Fibroblast of villous mesenchyme (primary cell): ENCODE measurements at places on chromosomes 6 and 20.

GRCh38 chr6:37433657-37434271 lies 743 bp downstream of the CMTR1 start:
- DNase-seq: peak; percentile 48

GRCh38 chr6:52415917-52416628 lies 4.1 kb upstream of the EFHC1 start:
- peak; percentile 73 for DNase-seq

DNA sequence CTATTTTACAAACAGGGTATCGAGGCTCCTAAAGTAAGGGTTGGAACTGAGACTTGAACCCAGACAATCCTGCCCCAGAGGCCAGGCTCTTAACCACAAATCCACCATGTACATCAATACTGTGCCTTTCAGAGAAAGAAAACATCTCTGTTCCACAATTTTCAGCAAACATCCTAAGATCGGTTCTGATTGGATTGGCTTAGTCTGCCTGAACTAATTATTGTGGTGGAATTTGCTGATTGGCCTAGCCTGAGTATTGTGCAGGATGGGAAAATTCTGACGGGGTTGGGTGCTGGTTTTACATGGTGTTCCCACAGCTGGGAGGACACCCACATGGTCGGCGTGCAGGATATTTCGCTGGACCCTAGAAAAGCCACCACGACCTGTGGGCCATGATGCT lies at the start of gene CLPSL1:
CLPSL1 (plus strand) TSS at position 301 of the 400 bp plus-strand sequence; CDS start at position 393, 92 bp downstream.
- DNase-seq: no peak

DNA sequence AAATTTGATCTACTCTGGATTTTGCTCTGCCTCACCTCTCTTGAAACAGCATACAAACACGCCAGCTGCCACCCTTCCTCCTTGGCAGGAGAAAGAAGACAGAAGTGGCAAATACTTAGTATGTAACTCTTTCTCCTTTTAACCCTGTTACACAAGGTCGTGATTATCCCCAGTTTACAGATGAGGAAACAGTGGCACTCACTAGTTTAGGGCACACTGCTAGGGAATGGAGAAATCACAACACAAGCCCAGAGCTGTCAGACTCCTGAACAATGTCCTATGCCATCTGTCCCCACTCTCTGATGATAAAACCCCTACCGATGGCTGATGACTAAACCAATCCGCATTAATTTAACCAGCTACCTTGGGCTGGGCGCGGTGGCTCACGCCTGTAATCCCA lies 79.7 kb downstream of the FGD2 start:
- DNase-seq: no peak

DNA sequence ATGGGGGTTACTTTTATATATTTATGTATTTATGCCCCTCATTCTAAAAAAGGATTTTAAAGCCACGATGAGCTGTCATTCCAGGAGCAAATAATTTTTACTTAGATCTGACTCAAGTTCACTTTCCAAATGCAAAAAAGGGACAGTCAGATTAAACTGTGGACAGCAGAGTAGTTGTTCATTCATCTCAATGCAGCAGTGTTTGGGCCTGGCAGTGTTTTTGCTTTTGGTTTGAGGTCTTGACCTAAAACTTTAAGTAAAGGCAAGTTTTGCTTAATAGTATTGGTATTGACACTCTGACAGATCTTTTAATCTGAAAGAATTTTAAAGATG lies 13.9 kb downstream of the JARID2 start:
- DNase-seq: no peak

DNA sequence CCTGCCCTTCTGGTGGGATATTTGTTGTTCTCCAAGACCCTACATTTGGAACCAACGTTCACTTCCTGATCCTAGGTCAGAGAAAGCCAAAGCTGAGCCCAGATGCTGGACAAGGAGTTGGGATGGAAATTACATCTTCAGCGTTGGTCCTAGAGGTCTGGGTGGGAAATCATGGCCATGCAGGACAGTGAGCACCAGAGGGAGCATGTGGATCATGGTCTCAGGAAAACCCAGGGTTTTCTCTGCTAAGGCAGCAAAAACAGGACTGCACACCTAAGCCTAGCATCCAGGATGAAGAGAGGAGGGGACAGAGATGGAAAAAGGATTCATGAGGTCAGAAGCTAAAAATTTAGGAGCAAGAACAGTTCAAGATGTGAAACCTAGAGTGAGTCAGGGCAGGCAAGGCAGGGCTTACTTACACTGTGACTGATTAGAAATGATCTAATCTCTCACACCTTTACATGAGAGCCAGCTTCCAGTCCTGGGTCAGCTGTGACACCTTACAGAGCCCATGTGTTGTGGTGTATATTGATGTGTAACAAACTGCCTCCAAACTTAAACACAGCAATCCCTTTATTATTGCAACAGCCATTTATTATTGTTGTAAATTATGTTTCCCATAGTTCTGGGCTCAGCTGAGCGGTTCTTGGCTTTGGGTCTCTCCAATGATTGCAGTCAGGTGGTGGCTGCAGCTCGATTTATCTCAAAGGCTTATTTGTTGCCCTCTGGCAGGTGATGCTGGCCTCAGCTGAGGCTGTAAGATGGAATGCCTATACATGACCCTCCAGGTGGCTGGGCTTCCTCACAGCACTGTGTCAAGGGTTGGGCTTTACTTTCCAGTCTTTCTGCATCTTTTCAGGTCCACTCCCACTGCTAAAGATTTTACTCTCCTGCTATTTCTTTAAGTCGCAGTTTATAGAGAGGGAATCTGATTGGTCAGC lies 6.5 kb downstream of the C20orf202 start:
- peak; percentile 30 for DNase-seq

DNA sequence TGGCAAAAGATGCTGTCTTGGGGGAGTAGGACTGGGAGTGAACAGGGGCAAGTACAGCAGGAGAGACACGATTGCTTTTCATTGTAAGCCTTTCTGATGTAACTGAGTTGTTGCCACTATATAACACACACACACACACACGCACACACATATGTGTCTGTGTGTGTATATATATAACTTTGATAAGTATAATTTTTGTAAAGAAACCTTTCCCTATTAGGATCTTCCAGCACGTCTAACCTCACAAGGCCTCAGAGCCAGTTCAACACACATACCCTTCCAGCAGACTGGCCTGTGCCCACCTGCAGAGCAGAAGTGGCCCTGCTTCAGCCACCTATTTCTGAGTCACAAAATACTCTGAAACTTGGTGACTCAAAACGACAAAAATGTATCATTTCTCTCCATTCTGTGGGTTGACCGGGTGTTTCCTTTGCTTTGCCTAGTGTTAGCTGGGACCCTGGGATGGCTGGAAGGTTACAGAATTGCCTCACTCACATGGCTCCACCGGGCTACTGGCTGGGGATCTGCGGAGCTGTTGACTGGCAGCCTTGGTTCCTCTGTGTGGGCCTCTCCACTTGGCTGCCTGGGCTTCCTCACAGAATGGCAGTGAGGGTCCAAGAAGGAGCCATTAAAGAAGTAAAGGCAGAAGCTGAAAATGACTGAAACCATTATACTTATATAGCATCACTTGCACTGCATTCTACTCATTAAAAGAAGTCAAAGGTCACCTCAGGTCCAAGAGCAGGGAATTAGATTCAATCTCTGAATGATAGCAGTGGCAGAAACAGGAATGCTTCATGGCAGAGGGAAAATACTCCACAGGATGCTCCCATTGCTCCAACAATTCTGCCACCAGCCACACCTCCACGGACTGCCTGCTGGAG lies 126.4 kb downstream of the BANF2 start:
- no peak for DNase-seq

DNA sequence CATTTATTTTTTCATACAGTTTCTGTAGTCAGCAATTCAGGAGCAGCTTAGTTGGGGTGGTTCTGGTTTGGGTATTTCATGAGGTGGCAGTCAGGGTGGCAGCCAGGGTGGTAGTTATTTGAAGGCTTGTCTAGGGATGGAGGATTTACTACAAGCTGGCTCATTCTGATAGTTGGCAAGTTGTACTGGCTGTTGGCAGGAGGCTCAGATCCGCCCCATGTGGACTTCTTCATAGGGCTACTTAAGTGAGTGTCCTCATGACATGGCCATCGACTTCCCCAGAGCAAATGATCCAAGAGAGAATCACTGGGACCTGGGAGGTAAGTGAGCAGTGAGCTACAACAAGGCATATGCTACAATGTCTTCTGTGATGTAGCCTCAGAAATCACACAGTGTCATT lies 22.4 kb upstream of the CDKAL1 start:
- no peak for DNase-seq

GRCh38 chr6:139713900-139714506 lies 339.6 kb upstream of the CITED2 start:
- peak; percentile 39 for DNase-seq

- DNase-seq: no peak
Measured at GRCh38 chr6:113862112-113862511, 5.0 kb downstream of the MARCKS start.

- DNase-seq: no peak
Measured at GRCh38 chr6:124885171-124885570, 77.1 kb upstream of the RNF217 start.

GRCh38 chr6:139029470-139030227 lies 1.1 kb downstream of the ABRACL start:
- peak; percentile 73 for DNase-seq

- DNase-seq: peak; percentile 36
Measured at GRCh38 chr6:111658462-111659154, 52.9 kb upstream of the TRAF3IP2 start.

GRCh38 chr6:107894809-107895396 lies 63.1 kb downstream of the SEC63 start:
- peak; percentile 20 for DNase-seq

DNA sequence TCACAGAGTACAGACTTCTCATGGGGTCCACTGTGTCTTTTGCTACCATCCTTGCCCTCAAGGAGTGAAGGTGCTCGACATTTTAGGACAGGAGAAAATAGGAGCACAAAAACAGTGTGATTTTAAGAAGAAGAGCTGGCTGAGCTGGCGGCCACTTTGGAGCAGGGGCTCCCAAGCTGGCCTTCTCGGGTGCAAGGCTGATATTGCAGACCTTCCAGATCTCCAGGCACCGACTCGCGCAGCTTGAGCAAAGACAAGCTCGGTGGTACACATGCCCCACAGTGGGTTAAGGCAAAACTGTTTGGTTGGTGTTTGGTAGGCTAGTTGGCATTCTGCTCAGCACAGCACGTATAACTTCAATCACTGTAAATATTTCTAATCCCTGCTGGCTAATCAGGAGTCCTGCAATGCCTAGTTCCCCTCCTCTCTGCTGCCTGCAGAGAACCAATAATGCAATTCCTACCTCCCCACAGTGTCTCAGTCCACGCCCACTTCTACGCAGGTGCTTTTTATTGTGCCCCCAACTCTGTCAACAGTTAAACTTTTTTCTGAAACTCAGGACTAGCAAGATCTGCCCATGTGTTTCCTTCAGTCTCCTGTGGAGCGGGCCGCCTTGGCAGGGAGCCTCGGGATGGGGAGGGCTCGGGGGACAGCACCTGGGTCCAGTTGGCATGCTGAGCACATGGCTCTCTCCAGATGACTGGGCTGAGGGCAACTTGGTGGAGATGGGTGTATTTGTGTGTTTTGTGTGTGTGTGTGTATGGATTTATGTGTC lies 12.7 kb upstream of the SMOC2 start:
- no peak for DNase-seq

GRCh38 chr20:6091661-6092060 lies 31.2 kb downstream of the FERMT1 start:
- no peak for DNase-seq

- no peak for DNase-seq
Measured at GRCh38 chr20:9040863-9041524, 27.9 kb upstream of the PLCB4 start.

GRCh38 chr6:12010635-12011275 lies 1.4 kb upstream of the HIVEP1 start:
- DNase-seq: no peak

- peak; percentile 77 for DNase-seq
Measured at GRCh38 chr6:156890627-156891314, 113.6 kb downstream of the ARID1B start.

DNA sequence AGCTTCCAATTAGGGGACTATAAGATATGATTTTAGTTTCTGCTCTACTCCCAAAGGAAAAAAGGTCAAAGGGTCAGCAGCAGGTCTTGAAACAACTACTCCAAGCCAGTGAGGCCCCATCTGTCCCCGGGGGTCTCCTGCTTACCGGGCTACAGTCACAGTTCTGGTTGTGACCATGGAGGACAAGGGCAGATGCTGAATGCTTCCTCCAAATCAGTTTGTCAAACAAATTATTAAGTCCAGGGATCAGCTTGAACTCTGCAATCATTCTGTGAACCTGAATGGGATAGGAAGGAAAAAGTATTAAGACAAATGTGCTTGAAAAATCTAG lies 60.2 kb downstream of the MYH7B start:
- DNase-seq: no peak

GRCh38 chr6:15888798-15889772 lies 226.3 kb upstream of the DTNBP1 start:
- DNase-seq: peak; percentile 79

DNA sequence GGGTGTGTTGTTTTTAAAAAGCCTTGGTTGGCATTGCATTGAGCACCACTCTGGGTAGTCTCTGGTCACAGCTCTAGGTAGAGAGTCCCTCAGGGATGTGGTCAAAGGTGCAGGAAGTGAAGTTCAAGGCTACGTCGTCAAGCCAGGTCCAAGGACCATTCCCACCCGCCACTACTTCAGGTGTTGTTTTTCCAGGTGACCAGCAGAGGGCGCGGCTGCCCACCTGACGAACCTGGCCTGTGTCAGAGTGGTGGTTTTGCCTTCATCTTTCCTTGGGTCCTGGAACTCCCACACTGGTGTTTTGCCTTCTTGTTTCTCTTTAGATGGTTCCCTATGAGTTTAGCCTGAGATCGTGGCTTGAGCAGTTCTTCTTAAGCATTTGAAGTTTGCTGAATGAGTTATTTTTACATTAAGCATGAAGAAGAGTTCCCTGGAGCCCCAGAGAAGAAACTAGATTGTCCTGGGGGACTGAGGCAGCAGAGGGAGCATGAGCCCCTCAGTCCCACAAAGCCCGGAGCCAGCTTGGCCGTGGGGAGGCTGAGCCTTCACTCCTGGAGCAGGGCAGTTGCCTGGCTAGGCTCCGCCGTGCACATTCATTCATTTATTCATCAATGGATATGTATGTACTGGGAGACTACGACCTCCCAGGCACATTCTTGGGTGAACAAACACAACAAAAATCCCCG lies 5.6 kb upstream of the PHACTR3 start:
- DNase-seq: no peak

- DNase-seq: no peak
Measured at GRCh38 chr6:3271756-3272155, 13.0 kb downstream of the PSMG4 start.

DNA sequence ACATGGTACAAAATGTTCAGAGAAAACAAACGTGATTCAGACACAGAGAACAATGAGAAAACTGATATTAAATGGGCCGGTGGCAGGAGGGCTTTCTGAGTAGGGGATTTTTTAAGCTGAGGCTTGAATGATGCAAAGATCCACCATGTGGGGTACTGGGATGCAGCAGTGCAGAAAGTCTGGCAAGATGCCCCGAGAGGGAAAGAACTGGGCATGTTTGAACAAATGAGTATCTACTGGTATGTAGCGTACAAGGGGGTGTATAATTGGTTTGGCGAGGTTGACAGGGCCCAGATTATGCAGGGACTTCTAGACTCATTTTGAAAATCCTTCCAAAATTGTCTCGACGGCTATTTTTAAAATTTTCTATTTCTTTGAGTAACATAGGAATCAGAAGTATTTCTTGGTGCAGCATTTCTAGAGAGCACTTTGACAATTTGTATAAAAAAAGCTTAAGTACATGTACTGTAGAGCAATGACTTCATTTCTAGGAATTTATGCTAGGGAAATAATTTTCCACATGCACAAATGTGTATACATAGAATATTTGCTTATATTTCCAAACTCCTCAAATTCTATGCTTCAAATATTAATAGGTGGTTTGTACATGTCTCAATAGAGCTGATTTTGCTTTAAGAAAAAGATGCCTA lies 119.6 kb upstream of the DOK5 start:
- DNase-seq: no peak

- no peak for DNase-seq
Measured at GRCh38 chr20:15921930-15922329, 651.3 kb downstream of the KIF16B start.

GRCh38 chr20:41927189-41927588 lies 309.0 kb upstream of the CHD6 start:
- DNase-seq: no peak
